ENCODE measurements at places on chromosomes 3 and 15.
A peak's percentile ranks its signal among the peaks of the same experiment; 100 is the strongest.

- no peak for DNase-seq
Measured at GRCh38 chr3:184864000-184864399, 52.0 kb downstream of the VPS8 start.

DNA sequence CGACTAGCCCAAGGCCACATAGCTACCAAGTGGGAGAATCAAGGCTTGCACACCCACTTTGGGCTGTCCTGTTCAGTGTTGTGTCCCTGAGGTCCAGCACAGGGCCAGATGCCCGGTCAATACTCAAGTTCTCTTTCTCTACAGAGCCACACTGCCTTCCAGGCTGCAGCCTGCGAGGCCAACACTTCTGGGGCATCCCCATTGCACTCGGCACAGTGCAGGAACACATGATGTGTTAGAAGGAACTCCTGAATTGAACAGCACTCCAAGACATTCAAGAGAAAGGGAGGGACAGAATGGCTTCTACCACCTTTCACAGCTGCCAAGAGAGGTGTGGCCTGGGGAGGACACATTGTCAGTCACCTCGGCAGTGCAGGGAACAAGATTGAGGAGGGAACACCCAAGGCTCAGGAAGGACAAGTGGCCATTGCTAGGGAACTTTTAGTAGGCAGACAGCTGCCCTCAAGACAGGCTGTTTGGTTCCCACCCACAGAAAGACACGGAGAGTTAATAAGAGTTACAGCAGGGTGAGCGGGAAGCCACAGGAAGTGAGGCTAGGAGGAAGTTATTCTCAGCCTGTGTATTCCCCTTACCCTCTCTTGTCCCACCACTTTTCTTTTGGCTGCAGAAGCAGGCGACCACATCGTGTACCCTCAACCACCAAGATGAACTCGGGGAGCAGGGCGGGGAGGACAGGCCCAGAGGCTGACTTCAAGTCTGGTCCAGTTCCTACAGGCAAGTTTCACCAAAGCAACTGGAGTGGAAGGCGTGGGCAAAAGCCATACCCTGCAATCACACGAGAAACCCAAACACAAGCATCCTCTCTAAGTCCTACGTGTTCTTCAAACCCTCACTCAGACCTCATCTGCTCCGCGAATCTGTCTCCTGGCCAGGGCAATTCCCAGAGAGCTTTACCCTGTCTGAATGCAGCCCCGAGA, 69.4 kb downstream of the SRGAP3 start:
- no peak for DNase-seq

DNA sequence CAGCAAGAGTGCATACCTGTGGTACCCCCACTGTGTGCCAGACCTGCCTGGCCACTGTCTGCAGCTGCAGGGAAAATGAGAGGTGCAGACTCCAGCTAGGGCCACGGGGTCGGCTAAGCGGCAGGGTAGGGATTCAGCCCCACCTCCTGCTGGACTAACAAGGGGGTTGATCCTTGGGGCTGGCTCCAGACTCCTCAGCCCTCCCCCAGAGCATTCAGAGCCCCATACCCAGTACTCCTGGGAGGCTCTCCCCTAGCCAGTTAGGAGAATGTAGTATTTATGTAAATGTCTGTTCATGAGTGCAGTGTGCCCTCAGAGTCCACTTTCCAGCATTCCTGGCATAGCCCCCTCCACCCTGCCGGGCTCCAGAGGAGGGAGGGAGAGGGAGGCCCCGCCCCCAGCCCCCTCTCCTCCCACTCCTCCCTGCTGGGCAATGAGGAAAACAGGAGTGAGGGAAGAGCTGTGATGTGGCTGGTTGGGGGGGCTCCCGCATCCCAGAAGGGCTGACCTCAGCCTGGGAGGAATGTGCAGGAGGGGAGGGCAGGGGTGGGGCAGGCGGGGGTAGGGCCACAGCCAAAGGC, 4.5 kb upstream of the SEMA3B start:
- peak; percentile 92 for DNase-seq

- no peak for DNase-seq
Measured at GRCh38 chr15:52207191-52207590, 16.0 kb upstream of the GNB5 start.

All from renal cortical epithelial cell (primary cell).